ENCODE measurements at places on chromosomes 2 and 18. TPM values are rescaled to one million over a fixed set of nuclear protein-coding genes. Genes with fewer than 3 reads are reported as not detected.
A peak's percentile ranks its signal among the peaks of the same experiment; 100 is the strongest.

Gene UGT1A4
- not detected for total RNA-seq

DNA sequence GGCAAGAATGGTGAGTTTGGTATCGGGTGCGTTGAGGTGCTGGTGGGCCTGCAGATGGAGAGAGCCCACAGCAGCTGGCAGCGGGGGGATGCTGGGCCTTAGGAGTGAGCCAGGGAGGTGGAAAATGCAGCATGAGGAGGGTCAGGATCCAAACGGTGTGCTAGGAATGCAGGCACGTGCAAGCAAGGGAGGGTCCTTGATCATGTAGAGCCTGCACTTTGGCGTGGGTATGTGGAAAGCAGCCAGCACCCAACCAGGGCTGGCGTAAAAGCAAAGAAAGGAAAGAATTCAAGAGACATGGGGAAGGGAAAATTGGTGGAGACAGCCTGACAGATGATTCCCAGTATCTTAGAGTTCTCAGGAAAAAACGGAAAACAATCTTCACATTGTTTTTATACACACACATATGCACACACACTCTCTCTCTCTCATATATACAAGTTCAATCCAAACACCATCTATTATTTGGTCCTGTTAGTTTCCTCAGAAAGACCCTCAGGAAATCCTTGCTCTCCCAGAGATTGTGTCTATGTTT, 46.3 kb downstream of the LTBP1 start:
- no peaks in the 10 kb centered on the region for H3K36me3 ChIP-seq
- no peak overlapping the region for H3K27ac ChIP-seq
- no peak for DNase-seq
- no peak overlapping the region for H3K4me3 ChIP-seq

DNA sequence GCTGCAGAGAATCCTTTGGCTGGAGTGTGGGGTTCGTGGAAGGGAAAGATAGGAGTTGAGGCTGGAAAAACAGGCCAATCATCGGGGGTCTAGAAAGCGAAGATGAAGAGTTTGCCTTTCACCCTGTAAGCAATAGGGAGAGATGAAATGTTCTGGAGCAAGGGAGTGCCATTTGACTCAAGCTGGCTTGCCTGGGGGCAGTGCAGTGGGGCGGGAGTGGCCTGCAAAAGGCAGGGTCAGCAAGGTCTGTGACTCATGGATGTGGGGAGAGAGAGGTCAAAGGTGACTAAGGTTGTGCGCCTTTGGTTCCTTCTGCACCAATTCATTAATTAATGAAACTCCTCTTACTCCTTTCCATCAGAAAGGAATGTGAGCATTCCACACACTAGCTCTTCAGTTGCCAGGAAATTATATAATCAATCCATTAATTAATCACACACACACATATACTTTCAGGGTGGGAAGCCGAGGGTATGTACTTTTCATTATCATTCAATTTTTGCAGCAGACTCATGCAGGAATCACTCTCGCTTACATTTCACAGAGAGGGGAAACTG, 227.6 kb downstream of the MYCN start:
- peak; percentile 49 for DNase-seq
- H3K4me1 ChIP-seq, result no peaks in the 10 kb centered on the region
- no peak overlapping the region for H3K4me3 ChIP-seq
- no peaks in the 10 kb centered on the region for H3K36me3 ChIP-seq

Gene KCTD1
- 28.9 TPM for total RNA-seq

Gene CRYGD
- total RNA-seq, result not detected

DNA sequence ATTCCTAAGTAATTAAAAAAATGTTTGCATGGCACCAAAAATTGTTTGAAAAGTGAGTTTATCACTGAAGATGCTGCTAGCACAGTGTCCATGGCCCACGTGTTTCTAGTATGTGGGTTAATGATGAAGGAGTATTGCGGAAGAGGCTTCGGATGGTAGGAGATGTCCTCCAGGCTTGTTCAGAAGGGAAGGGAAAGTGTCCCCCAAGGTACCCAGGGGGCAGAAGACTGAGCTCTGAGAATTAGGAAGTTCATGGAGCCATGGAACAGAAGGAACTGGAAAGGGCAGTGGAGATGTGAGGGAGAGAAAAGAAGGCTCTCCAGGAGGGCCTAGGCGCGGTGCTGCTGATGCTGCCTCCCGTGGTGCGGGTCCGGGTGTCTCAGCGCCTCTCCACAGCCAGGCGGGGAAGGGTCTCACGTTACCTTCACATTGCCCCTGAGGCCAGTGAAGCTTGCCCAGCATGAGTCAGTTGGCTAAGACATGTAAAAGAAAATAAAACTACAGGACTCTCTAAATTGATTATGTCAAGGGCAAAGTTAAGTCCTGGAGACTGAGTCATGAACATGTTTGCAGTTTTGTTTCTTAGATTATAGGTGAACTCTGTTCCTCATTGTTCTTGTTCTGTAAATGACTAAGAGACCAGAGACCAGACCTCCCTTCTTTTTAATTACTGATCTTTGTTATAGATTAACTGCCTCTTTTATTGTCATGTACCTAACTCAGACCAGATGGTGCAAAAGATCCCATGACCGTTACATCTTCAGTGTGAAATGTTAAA, 89.0 kb downstream of the MTCL1 start:
- H3K4me3 ChIP-seq, result no peak overlapping the region
- peaks cover 72% of the 10 kb centered on the region for H3K4me1 ChIP-seq
- DNase-seq, result no peak
- peak overlapping the region; percentile 84 for H3K27ac ChIP-seq
- H3K36me3 ChIP-seq, result peaks cover 18% of the 10 kb centered on the region

Gene KYNU
- 0.21 TPM for total RNA-seq

GRCh38 chr2:26068602-26069298, 34.9 kb downstream of the RAB10 start:
- H3K27ac ChIP-seq, result peak overlapping the region; percentile 85
- no peaks in the 10 kb centered on the region for H3K27me3 ChIP-seq
- no peak overlapping the region for H3K4me3 ChIP-seq
- peaks cover 9% of the 10 kb centered on the region for H3K36me3 ChIP-seq
- peaks cover 34% of the 10 kb centered on the region for H3K4me1 ChIP-seq

Gene FOXI3
- not detected for total RNA-seq

DNA sequence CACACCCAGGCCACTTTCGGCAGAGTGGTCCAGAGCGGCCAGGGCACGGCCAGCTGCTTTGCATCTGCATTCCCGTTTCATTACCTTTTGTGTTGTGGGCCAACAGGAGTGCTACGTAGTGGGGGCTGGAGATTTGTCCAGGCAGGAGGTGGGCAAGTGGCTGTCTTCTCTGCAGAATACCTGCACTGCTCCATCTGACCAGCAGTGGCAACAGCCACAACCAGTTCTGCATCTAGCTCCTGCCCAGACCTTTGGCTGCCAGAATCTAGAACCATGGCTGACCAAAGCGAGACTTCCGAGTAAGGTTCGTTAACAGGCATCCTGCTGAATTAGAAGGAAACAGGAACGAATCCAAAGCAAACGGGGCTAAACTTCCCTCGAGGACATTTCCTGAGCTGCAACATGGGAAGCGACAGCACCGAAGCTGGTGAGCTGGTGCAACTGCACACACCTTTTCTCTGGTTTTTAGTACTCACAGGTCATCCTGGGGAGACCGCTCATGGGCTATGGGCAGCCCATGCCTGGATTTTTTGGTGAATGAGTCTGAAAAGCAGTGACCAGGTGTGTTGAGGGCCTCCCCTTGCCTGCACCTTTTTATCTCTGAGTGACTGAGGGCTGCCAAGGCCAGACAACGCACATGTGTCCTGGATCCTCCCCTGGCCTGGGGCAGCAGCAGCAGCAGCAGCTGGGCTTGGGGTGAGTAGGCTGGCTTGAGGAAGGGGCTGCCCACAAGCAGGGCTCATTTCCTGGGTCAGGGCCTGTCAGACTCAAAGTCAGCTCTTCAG, 10.5 kb downstream of the GDF7 start:
- H3K27ac ChIP-seq, result no peak overlapping the region
- H3K36me3 ChIP-seq, result peaks cover 15% of the 10 kb centered on the region
- no peaks in the 10 kb centered on the region for H3K27me3 ChIP-seq
- no peak overlapping the region for H3K4me3 ChIP-seq
